ENCODE measurements at places on chromosomes 12 and 14. TPM values are rescaled to one million over a fixed set of nuclear protein-coding genes. Genes with fewer than 3 reads are reported as not detected.

DNA sequence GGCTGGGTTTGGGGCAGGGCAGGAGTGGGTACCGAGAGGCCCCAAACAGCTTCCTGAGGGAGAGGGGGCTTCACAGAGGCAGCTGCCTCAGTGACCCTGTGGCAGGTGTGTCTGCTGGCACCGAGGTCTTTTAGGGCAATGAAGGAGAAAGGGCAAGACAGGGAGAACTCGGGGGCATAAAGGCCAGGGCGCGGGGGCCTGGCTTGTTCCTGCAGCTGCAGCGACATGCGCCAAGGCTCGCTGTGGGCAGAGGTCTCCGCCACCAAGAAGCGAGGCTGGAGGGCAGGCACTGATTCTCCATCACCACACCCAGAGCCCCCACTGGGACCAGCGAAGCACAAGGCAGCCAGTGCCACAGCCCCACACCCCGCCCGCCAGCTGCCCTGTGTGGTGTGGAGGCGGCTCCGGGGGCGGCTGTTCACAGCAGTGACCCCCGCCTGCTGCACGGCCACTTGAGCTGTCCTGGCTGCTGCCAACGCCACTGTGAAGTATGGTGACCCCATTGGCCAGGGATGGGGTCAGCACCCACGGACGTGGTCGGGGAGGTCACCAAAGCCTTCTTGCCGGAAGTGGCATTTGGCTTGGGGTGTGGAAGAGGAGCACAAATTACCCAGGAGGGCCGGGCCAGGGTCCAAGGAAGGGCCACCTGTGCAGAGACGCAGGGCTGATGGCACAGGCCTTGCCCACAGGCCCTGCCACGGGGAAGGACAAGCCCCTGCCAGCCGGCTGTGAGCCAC, 16.4 kb downstream of the BAG5 start:
- DNase-seq, result no peak

The AP4S1 gene
- 5.9 TPM for total RNA-seq

- no peak for DNase-seq
Measured at GRCh38 chr12:117038023-117038680, 61.1 kb downstream of the TESC start.

The TAS2R7 gene
- not detected for total RNA-seq

The LRRC10 gene
- not detected for total RNA-seq

DNA sequence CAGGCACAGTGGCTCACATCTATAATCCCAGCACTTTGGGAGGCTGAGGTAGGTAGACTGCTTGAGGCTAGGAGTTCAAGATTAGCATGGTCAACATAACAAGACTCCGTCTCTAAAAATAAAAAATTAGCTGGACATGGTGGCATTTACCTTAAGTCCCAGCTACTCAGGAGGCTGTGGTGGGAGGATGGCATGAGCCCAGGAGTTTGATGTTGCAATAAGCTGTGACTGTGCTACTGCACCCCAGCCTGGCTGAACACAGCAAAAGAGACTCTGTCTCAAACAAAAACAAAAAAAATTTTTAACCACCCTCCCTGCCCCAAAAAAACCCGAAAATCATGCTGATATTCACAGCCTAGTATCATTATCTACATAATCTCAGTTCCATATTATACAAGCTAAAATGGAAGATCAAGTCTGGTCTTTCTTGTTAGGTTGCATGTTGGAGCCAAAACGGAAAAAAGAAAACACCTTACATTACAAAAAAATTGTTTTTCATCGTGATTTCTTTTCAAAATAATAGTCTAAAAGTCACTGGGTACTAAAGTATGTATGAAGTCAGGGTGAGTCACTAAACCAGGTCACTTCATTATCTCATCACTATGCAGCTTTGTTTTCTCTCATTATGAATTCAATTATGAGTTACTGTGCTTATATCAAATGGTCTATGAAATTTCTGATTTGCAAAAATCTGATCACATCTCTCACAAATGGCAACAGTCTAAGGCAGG, 13.8 kb downstream of the GXYLT1 start:
- DNase-seq, result no peak

DNA sequence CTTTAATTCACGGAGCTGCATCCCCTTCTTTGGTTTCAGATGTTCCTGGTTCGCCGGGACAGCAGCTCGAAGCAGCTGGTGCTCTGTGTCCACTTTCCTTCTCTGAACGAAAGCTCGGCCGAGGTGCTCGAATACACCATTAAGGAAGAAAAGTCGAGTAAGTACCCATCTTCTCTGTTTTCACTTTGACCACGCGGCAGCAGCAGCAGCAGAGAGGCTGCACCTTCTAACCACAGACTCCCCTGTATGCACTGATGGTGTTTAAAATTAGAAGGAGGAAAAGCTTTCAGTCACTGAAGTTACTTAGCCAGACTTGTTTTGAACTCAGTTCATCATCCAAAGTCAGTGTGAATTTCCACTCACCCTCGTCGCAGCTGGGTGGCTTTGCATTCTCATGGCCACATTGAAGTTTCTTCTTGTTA, 63.8 kb downstream of the RIN3 start:
- peak; percentile 53 for DNase-seq

DNA sequence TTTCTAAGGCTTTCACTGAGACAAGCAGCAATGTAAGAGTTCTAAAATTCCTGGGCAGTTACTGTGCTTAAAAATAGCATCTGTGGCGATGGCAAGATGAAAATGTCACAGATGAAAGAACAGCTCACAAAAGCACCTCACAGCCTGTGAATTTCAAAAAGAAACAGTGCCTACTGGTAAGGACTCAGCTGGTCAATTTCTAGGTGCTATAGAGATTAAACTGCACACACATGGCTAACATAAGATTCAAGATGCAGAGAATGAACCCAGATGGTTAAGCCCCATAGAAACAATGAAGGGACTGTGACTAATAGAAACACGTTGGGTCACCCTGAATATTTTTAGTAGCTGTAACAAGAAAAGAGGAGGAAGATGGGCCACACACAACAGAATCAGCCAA, 12.0 kb upstream of the IL26 start:
- DNase-seq, result no peak
